HL-60 (cell line): ENCODE measurements at places on chromosomes 4 and X.

- no peak for DNase-seq
These were observed 721.9 kb upstream of the IGFBP7 start for GRCh38 chr4:57832083-57832482.

DNA sequence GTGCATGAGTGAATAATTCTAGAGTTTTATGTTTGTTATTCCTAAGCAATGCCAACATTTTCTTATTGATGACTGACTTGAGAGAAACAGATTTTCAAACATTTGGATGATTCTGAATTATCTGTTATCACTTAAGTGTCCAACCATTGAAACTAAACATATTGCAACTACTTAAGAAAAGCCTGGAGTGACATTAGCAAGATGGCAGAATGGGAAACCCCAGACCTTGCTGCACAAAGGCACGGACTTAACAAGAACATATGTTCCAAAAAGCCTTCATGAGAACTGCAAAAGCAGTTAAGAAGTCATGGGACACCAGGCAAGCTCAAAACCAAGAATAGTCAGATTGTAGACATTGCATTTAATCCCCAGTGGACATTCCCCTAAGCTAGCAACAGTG lies 215.1 kb downstream of the DCHS2 start:
- no peak for DNase-seq

GRCh38 chr4:65344278-65344825 lies 325.9 kb downstream of the EPHA5 start:
- no peak for DNase-seq

DNA sequence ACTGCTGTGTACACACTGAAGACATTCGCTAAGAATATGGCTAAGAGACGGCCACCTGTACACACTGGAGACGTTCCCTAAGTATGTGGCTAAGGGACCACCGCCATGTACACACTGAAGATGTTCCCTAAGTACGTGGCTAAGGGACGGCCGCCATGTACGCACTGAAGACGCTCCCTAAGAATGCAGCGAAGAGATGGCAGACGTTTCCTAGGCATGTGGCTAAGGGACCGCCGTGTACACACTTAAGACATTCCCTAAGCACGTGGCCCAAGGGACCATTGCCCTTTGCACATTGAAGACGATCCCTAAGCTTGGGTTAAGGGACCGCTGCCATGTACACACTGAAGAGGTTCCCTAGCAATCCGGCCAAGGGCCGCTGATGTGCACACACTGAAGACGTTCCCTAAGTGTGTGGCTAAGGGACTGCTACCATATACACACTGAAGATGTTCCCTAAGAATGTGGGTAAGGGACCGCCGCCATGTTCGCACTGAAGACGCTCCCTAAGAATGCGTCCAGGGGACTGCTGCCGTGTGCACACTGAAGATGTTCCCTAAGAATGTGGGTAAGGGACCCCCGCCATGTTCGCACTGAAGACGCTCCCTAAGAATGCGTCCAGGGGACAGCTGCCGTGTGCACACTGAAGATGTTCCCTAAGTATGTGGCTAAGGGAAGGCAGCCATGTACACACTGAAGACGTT lies 36.7 kb downstream of the DHRSX start:
- DNase-seq, result no peak

- DNase-seq, result no peak
These were observed 5.0 kb downstream of the SHOX start for GRCh38 chrX:635428-636090.

GRCh38 chr4:89338206-89338605 lies 30.6 kb upstream of the GPRIN3 start:
- DNase-seq, result no peak

DNA sequence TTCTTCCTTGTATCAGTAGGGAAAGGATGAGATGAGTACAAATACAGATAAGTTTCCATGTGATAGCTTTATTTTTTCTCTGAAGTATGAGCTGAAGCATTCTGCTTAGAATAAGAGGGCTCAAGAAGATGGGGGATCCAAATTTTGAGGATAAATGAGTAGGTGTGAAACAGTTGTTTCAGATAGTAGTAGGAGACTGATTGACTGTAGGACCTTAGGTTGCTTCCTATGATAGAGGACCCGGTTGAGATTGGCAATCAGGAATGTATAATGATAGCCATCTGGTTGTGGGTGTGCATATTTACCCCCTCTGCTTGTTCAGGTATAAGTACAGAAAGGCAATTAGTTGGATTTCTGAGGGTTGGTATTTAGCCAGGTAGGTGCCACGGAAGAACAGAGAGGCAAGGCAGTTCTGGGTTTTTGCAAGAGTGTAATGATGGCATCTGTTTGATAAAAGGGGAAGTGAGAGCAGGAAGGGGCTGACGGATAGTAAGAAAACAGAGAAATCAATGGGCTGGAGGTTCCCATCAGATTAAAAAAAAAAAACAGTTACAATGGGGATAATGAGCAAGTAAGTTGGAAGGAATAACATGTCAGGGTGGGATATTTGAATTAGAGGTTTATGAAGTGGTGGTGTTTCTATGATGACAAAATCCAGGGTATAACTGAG lies 13.7 kb downstream of the OCRL start:
- peak; percentile 35 for DNase-seq

GRCh38 chr4:108264693-108265092 lies 96.0 kb upstream of the LEF1 start:
- no peak for DNase-seq

DNA sequence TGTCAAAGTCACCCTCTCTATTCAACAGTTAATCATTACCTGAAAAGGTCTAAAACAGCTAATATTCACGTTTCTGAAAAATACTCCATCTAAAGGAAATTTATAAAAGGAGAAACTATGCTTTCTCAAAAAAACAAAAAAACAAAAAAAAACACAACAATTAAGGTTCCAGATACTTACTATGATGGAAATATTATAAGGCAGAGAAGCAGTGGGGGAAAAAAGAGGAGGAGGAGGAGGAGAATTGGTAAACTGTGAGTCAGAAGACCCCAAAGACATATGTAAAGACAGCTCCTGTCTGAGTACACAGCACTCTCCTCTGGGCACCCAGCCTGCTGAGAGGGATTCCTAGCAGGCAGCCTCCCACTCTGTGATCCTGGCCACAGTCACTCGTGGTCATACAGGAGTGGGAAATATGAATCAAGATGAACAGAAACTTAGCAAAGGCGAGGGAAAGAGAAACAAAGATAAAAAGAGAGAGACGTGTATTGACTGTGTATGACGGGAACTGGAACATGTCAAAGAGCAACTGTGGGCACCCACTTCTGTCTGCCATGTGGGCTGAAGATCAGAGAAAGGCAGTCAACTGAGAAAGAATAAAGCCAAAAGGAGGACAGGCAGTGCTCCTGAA lies 12.5 kb downstream of the KLHL15 start:
- no peak for DNase-seq
